Stimulated activated CD4-positive, alpha-beta T cell treated with anti-CD3 and anti-CD28 coated beads, Interleukin-15, amount 100 ng/mL, for 24 hours (primary cell): ENCODE measurements at places on chromosomes 5 and 9.

- no peak for DNase-seq
Observed at GRCh38 chr5:116738239-116738614, 163.6 kb upstream of the SEMA6A start.

DNA sequence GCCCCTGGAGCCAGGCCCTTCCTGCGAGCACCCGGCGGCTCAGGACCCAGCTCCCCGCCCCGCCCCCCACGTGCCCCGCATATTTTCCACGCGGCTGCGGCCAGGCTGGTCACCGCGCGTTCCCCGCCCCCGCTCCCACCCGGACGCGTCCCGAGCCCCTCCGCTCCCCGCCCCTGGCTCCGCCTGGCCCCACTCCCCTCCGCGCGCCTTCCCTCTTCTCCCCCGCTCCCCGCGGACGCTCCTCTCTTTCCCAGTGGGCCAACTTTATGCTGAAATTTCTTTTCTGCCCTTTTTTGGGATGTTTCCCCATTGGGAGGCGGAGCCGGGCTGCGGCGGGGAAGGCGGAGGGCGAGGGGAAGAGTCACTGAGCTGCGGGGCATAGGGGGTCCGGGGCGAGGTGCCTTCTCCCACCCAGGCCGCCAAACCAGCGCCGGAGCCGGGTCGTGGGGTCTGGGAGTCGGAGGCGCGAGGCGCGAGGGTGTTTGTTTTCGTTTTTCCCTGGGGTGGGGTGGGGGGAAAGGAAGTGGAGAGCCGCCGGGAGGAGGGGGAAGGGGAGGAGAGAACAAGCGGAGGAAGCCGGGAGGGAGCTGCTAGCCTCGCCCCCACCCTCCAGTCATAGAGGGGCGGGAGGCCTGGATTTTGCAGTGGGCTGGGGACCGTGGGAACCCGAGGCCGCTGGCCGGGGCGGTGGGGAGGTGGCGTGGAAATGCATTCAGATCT is 1.0 kb upstream of the TPM2 start:
- DNase-seq, result peak; percentile 66

- no peak for DNase-seq
Observed at GRCh38 chr5:131256507-131256823, 7.4 kb upstream of the CDC42SE2 start.

- DNase-seq, result no peak
Observed at GRCh38 chr5:178298283-178298807, 65.7 kb upstream of the PHYKPL start.

DNA sequence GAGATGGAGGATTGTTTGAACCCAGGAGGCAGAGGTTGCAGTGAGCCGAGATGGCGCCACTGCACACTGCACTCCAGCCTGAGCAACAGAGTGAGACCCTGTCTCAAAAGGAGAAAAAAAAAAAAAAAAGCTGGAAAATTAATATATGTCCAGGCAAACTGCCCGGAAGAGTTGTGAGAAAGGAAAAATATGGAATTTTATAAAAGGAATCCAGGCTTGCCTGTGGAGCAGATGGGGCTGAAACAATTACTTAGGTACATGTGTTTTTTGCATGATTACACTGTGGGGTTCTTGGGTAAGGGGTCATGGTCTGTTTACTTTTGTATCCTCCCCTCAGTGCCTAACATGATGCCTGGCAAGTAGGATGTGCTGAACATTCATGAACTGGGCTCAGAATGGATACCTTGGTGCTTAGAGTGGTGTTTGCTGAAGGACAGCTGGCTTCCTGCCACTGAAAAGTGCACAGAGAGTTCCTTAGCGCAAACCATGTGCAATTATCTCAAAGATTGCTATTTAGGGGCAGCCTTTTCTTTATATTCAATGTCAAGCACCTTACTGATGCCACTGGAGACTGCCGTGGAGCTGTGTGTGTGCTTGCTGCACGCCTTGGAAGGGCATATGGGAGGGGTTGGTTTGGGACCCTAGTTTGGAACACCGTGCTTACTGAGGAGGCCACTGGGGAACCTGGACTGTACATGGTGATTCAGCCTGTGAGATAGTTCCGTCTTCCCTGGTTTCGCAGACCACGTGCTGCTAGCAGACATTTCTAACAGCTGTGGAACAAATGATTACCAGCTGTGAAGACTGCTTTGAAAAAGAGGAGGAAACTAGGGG is 78.4 kb downstream of the MAP1B start:
- no peak for DNase-seq
